ENCODE measurements at places on chromosomes 6 and 20.

DNA sequence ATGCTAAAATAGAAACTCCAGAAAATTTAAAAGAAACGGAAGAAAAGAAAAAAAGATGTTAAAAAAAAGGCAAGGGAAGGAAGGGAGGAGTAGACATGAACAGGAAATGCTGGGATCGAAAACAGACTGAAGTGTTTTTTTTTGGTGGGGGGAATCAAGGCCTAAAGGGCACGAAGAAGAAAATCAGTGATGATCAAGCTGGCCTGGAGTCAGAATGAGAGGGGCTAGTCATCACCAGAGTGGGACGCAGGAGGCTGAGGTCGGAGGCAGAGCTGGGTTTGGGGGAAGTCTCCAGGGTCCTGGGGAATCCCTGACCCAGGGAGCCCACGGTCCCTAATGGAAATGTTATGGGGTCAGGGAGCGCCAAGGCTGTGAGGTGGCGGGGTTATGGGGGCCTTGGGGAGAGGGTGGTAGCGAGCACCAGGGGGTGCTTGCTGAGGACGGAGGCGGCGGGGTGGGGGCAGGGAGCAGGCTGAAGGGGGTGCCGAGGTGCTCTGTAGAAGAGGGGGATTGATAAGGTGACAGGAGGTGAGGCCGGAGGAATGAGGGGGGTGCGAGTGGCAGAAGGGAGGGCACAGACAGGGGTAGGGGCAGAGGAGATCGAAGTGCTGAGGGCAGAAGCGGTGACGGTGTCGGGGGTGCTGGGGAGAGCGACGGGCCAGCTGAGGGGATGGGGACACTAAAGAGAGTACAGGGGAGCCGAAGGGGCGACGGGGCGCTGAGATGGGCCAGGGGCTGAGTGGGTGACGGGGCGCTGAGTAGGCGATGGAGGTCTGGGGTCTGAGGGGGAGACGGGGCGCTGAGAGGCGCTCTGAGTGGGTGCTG, 684 bp downstream of the ZNFX1 start:
- peak; percentile 35 for DNase-seq

GRCh38 chr6:109458774-109459531, 3.4 kb upstream of the MICAL1 start:
- DNase-seq: no peak

- no peak for DNase-seq
These were observed 828 bp downstream of the TP53RK start for GRCh38 chr20:46688151-46689081.

- no peak for DNase-seq
These were observed 18.5 kb upstream of the DCBLD1 start for GRCh38 chr6:117463762-117464665.

DNA sequence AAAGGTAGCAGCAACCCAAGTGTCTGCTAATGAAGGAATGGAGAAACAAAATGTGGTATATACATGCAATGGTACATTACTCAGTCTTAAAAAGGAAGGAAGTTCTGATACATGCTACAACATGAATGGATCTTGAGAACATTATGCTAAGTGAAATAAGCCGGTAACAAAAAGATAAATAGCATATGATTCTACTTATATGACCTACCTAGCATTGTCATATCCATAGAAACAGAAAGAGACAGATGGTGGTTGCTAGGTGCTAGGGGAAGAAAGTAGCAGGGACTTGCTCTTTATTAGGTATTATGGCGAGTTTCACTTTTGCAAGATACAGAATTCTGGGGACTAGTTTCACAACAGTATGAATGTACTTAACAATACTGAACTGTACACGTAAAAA, 46.6 kb downstream of the UBR2 start:
- DNase-seq: no peak

GRCh38 chr6:166341464-166341863, 881 bp downstream of the SFT2D1 start:
- no peak for DNase-seq

- DNase-seq: no peak
These were observed 48.1 kb upstream of the SMLR1 start for GRCh38 chr6:130778946-130779657.

DNA sequence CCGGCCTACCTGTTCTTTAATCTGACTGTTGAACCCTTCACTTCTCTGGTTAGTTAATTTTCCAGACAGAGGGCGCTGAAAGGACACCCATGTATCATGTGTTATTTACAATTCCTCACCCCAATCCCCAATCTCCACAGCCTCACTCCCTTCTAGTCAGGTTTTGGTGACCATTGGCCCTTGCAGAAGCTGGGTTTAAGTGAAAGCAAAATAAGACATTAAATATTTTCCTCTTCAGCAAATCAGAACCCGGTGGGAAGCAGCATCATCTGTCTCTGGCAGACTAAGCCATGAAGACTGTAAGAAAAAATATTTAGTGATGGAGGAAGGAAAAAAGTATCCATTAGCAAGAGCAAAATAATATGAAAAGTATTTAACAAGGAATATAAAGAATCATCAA, 9.4 kb upstream of the HLA-DQA1 start:
- DNase-seq: no peak

DNA sequence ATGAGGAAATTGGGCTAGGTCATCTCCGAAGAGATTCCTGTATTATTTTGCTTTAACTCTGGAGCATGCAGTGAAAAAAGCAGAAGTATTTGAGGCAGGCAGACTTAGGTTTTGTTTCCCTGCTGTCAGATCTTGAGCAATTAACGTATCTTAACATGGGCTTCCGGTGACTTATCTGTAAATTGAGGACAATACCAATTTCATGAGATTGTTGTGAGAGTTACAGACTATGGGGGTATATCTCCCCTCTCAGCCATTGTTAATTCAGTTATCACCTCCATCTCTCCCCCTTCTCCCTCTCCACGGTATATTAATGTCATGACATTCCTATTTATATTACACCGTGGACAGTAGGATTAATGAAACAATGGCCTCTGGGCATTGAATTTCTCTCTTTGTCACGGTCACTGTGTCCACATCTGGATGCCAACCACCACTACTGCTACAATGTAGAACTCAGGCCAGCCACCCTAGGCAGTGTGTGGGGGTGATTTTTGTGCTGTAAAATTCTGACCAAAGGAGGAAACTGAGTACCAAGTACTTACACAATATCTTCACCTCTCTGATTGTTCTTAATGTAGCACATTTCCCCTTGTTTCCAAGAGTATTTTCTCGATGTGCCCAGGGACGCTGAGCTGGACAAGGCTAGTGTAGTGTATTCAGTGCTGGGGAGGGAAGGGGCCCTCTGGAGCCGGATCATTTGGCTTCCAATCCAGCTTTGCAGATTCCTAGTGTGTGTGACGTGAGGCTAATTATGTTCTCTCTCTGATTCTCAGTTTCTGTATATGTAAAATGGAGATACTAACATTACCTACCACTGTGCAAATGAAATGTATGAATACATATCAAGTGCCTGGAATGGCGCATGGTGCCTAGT, 77.2 kb downstream of the GCNT2 start:
- DNase-seq: no peak

DNA sequence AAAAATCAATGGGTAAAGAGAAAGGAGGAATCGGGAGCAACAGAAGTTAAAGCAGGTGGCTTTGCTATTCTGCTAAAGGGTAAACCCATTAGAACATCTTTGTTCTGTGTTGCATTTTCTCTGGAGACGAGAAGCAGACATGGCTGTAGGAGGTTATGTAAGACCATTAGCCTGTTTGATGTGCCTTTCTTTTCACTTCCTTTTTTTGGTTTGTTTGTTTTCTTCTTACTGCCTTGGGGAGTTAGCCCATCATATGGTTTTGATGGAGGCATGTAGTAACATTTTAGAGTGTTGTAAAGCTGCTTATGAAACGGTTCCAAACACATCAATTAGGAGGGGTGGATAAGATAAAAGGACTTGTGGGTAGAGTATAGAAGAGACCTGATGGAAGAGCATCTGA, 131.0 kb downstream of the DOK5 start:
- no peak for DNase-seq

Measured in stimulated activated CD4-positive, alpha-beta T cell treated with anti-CD3 and anti-CD28 coated beads, Interleukin-15, amount 100 ng/mL, for 1 hour (primary cell).